HS-5 (cell line): ENCODE measurements at places on chromosomes 1 and 21.

DNA sequence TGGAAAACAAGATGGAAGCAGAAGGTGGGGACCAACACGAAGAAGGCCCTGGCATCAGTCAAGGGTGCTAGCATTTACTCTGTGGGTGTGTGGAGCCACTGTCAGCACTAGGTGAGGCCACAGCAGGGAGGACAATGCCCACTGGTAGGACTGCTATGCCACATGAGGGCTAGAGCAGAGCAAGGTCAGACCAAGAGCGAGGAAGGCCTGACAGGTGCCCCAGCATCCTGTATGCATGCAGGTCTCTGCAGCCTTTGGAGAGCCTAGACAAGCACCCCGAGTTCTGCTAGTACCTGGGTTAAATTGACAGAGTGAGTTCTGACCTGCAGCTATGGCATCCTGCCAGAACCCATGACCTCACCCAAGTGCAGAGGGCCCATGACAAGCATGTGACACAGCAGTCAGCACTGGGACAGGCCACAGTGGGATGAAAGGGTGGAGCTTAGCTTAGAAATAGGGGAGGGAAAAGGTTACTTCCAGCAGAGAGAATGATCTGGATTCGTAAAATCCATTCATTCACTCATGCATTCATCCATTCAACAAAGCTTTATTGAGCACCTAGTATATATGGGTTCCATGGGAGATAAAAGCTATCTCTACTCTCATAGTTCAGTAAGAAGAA lies 9.0 kb upstream of the CSF1 start:
- no peak for DNase-seq

DNA sequence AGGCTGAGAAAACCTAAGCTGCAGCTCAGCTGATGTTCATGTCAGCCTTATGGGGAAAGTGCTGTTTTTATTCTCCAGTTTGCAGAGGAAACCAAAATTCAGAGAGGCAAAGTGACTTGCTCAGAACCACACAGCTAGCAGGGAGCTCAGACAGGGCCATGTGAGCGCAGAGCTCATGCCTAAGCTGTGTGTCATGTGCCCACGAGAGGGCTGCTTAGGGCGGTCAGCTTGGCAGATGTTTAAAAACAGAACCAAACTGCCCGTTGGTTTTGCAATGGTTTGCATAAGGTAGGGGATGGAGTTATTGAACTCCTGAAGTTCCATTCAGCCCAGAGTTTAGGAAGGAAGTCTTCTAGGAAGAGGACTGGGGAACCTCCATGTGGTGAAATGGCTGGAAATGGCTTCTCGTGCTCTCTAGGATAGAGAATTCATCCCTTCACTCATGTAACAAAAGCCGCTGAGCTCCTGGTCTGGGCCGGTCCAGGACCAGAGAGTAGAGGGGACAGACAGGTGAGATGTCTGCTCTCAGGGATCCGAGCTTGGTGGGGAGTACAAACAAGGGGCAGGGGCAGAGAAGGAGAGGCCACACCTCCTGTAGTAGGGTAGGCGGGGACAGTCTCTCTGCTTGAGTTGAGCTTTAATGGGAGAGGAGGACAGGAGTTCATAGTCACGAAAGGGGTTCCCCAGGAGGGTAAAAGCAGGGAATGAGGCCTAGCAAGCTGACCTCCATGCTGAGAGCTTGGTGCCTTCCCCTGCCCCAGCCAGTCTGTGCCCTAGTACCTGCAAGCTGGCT lies 46.9 kb downstream of the ARHGEF10L start:
- peak; percentile 75 for DNase-seq

DNA sequence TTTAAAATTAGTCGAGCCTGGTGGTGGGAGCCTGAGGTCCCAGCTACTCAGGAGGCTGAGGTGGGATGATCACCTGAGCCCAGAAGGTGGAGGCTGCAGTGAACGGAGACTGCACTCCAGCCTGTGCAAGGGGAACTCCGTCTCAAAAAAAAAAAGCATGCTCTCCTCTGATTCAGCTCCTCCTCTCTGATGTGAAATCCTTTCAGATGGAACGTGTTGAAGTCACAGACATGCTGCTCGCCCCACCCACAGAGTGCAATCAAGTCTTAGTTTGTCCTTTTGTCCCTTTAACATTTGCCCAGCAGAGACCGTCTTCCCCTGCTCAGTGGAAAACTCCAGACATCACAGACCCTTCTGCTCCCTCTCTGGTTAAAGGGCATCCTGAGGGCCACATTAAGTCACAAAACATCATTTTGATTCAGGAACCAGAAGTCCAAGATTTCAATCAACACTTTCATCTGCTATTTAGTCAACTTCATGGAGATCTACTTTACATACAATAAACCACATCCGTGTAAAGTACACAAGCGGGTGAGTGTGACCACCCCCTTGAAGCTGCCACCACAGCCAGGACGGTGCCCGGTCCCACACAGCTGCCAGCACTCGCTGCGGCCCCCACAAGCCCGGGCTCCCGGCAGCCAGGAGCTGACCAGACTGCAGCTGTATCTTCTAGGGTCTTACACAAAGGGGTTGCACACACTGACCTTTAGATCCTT lies 18.9 kb upstream of the RNF223 start:
- no peak for DNase-seq

DNA sequence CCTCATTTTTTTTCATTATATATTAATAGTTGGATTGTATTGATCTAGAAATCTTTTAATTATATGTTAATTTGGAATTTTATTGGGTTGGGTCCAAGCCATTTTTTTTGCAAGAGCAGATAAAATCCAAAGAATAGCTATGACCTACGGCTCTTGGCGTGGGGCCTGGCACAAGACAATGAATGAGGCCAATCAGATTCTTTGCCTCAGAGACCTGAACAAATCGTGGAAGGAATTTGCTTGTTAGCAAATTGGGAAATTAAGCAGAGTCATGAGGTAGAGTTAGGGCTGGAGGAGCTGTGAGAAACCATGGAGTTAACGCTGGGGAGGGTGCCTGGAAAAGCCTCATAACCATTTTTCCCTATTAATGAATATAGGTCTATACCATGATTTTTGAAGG lies 40.1 kb downstream of the CAMSAP2 start:
- DNase-seq = no peak

DNA sequence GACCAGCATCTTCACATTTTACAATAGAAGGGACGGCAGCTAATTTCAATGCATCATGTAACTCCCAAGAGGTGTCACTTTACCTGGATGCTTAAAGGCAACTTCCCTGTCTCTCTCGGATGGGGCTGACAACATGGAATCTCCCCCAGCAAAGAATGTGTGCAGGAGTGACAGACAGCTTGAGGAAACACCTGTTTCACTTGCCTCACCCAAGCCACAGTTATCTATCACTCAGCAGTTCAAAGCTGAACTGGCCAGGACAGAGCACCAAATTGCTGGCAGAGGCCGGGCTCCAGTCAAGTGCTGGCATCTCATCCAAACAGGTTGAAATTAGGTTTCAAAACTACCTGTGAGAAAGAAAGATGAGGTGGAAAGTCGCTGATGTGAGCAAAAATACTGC lies 538.0 kb upstream of the PLXNA2 start:
- no peak for DNase-seq

DNA sequence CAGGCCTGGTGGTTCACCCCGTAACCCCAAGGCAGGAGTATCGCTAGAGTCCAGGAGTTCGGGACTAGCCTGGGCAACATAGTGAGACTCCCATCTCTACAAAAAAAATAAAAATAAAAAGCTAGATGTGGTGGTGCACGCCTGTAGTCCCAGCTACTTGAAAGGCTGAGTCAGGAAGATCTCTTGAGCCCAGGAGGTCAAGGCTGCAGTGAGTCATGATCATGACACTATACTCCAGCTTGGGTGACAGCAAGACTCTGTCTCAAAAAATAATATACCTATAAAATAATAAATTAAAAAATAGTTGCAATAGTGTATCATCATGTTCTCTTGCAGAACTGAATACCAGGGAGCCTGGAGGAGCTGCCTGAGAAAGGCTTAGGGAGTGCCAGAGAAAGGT lies 19.9 kb upstream of the TMEM39B start:
- DNase-seq = no peak

DNA sequence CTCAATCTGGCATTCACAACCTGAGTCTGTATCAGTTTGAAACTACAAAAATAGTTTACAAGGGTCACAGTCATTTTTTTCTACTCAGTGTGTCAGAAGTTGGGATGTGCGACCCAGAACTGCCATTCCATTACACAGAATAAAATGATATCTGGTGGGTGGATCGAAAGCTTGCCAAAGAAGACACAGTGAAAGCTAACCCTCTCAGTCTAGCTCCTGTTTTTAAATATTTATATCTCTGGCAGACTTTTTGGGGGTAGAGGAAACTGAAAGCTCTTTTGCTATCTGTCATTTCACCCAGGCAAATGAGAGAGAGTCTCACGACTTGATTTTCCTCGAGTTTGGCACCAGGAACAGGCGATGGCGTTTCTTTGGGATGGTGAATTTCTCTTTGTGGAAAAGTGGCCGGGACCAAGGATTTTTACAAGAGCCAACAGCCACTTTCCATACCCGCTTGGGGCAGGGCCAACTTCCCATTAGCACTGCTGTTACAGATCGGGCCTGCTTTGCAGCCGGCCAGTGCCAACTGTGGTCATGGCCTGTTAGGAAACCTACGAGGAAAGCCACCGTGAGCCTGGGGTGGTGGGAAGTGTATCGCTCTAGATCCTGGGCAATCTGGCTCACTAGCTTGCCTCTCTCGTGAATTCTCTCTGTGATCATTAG lies 185.5 kb upstream of the NFIA start:
- no peak for DNase-seq
